ENCODE measurements at places on chromosomes 4 and X. TPM values are rescaled to one million over a fixed set of nuclear protein-coding genes. Genes with fewer than 3 reads are reported as not detected.

TRIM60 gene
- polyA plus RNA-seq: not detected

AWAT2 gene
- not detected for polyA plus RNA-seq

EXOC1L gene
- not detected for polyA plus RNA-seq

INPP4B gene
- polyA plus RNA-seq: 15.3 TPM

HTN1 gene
- not detected for polyA plus RNA-seq

ANKRD37 gene
- polyA plus RNA-seq: 11.8 TPM

PRKG2 gene
- polyA plus RNA-seq: 0.06 TPM

SMR3B gene
- not detected for polyA plus RNA-seq

ARHGEF6 gene
- 31.3 TPM for polyA plus RNA-seq

CYP4V2 gene
- polyA plus RNA-seq: 14.4 TPM

SH3RF1 gene
- 1.7 TPM for polyA plus RNA-seq

CT47C1 gene
- polyA plus RNA-seq: not detected

MTMR8 gene
- not detected for polyA plus RNA-seq

SLC4A4 gene
- polyA plus RNA-seq: 4.8 TPM

CTBP1 gene
- polyA plus RNA-seq: 148 TPM

USP27X gene
- 2.3 TPM for polyA plus RNA-seq

SPIN2A gene
- polyA plus RNA-seq: 0.08 TPM

XAGE2 gene
- not detected for polyA plus RNA-seq

TEX13D gene
- not detected for polyA plus RNA-seq

RRH gene
- polyA plus RNA-seq: 0.06 TPM

DKK2 gene
- polyA plus RNA-seq: 0.42 TPM

SPARCL1 gene
- 400 TPM for polyA plus RNA-seq

MED28 gene
- polyA plus RNA-seq: 8.8 TPM

FGFBP2 gene
- 0.39 TPM for polyA plus RNA-seq

PASD1 gene
- not detected for polyA plus RNA-seq

NSUN7 gene
- 0.04 TPM for polyA plus RNA-seq

PABPC4L gene
- polyA plus RNA-seq: 0.30 TPM

STOX2 gene
- polyA plus RNA-seq: 2.8 TPM

SUPT20HL2 gene
- polyA plus RNA-seq: not detected

RNF175 gene
- 0.53 TPM for polyA plus RNA-seq

TBC1D8B gene
- polyA plus RNA-seq: 0.72 TPM

NWD2 gene
- polyA plus RNA-seq: 0.08 TPM

C4orf54 gene
- 40.0 TPM for polyA plus RNA-seq

GRIA3 gene
- polyA plus RNA-seq: 0.69 TPM

DCAF12L2 gene
- 0.04 TPM for polyA plus RNA-seq

ASB12 gene
- 1.4 TPM for polyA plus RNA-seq

AFM gene
- not detected for polyA plus RNA-seq

SULT1B1 gene
- 0.15 TPM for polyA plus RNA-seq

RASL11B gene
- polyA plus RNA-seq: 8.0 TPM

CSAG1 gene
- not detected for polyA plus RNA-seq

ARAP2 gene
- 0.39 TPM for polyA plus RNA-seq
